AML-193 (cell line): ENCODE measurements at places on chromosomes 7 and 10.

DNA sequence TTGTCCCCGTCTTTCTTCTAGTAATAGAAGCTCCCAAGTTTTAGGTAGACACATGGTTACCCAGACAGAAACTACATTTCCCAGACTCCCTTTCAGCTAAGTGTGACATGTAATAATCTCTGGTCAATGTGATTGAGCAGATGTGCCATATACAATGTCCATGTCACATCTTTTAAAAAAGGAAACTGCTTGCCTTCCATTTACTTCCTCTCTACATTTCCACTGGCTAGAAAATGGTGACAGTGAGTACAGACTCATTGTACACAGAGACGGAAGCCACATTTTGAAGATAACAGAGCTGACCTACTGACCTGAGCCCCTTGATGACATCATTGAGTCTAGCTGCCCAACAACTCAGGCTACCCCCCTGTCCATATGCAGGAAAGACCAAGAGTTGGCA lies 21.3 kb downstream of the ZC3HAV1 start:
- DNase-seq: no peak

DNA sequence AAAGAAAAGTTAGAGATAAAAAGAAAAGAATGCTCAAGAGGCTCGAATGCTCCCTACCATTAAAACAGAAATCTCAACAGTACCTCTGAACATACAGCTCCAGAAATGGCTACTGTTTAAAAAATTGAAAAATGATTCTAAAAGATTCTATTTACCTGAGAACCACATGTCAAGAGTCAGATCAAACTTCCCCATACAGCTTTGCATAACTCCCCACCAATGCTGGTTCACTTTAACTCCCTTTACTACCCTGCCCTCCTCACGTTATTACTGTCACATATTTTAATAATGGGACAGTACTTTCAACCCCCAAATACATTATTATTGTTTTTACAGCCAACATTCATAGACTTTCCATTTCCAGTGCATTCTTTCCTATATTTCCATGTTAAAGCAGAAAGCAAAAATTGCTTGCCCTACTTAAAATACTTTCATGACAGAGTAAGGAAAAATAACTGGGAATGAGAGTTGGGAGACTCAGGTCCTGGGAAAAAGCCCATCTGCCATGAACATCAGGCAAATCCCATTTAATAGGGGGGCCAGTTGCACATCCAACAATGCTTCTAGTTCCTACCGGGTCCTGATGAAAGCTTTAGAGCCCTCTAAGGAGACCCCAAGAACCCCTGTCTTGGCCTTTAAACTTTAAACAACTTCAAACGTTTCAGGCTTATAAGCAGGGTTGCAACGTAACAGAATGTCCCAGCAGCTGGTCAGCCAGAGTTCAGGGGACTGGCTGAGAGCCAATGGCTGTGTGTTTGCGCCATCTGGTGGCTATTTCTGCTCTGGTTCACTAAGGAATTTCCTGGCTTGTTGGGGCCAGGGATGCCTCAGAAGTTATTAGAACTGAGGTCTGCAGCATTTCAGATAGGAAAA lies 247.4 kb downstream of the ELMO1 start:
- DNase-seq: peak; percentile 64

GRCh38 chr7:135466442-135467206 lies 43.3 kb downstream of the CNOT4 start:
- no peak for DNase-seq

DNA sequence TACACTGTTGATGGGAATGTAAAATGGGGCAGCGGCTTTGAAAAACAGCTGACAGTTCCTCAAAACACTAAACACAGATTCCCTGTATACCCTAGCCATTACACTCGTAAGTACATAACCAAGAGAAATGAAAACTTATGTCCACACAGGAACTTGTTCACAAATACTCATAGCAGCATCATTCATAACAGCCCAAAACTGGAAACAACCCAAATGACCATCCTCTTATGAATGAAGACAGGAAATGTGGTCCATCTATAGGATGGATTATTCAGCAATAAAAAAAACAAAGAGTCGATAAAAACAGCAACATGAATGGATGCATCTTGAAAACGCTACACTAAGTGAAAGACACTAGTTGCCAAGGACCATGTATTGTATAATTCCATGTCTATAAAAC lies 23.7 kb downstream of the NMT2 start:
- no peak for DNase-seq

DNA sequence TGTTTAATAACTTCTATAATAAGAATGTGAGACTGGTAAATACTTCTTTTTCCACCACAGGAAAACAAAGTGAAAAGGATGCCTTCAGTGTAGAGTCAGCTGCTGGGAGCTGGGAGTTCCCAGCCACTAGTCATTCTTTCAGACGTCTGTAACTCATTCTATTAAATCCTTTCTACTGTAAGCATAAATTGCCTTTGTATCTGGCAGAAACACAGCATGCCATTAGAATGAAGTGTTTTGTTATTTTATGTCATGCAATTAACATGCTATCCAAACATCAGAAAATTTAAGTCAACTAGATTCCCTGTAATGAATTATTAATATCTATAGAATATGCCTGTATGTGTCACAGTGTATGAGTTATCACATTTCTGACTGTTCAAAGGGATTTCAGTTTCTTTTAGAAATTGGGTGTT lies 14.3 kb downstream of the BPGM start:
- no peak for DNase-seq

- DNase-seq: no peak
Observed at GRCh38 chr7:105015390-105015965, 1.5 kb downstream of the KMT2E start.

DNA sequence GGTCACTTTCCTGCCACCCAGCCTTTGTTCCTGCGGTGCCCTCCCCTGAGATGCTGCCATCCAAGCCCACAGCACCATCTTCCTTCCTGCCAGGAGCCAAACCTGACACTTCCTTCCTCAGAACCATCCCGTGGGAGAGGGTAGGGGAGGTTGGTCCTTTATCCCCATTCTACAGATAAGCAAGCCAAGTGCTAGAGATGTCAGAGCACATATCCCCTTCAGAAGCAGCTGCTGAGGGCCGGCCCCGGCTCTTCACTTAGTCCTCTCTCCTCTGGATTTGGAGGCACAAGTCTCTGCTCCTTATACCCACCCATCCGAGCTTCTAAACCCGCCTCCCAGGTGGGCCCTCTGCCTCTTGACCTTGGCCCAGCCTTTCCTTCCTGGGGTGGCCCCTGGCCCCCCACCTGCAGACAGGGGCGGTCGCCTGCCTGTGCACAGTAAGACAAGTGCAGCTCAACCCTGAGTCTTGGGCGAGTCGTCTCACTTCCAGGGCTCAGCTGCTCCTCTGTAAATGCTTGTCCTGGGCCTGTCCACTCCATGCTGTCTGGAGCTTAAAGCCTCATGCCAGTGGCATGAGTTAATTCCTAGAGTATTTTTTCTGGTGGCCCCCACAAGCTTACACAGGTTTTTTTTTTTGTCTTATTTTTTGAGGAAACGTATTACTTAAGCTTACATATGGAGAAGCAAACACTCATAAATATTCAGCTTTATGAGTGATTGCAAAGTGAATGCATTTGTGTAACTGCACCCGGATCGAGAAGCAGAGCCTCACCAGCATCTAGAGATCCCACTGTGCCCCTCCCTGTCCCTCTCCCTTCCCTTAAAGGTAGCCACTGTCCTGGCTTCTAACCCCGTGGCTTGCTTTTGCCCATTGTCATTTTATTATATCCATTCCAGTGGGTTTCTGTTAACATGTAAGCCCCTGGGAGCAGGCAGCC lies 125.1 kb downstream of the CDH23 start:
- no peak for DNase-seq
